ENCODE measurements at places on chromosomes 5 and 9.

DNA sequence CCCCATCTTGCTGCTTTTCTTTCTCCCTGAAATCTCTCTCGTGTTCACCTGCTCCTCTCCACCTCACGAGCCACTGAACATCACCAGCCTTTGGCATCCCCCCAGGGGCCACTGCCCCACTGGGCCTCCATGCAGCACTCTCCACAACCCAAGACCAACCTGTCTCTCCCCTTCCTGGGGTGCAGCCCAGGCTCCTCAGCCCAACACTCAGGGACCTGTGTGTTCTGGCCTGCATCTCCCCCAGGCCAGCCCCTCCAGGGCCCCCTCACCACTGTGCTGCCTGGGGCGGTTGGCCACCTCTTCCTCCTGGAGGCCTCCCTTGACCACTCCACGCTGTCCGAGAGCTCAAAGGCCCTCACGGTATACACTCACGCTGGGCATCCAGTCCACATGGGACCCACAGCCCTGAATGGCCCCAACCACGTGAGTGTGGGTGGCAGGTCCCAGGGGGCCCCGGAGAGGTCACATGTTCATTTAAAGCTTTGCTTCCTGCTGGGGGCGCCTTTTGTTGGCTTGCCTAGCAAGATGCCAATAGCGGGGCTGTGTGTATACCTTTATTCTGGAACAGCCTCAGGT, 453 bp upstream of the DOK3 start:
- DNase-seq = no peak

DNA sequence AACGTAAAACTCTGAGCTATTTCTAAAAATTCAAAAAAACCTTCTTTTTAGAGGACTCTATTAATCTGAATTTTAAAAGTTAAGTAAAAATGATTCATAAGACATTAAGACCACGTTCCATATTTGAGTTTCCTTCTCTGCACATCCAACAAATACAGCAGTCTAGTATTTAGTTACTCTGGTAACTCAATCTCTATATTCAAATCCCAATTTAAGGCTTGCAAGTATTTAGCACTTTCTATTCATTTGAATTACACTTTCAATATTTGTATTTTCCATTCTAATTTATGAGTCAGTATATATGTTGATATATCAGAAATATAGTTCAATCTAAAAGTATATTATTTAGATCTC, 17.7 kb downstream of the RFX3 start:
- DNase-seq = no peak

DNA sequence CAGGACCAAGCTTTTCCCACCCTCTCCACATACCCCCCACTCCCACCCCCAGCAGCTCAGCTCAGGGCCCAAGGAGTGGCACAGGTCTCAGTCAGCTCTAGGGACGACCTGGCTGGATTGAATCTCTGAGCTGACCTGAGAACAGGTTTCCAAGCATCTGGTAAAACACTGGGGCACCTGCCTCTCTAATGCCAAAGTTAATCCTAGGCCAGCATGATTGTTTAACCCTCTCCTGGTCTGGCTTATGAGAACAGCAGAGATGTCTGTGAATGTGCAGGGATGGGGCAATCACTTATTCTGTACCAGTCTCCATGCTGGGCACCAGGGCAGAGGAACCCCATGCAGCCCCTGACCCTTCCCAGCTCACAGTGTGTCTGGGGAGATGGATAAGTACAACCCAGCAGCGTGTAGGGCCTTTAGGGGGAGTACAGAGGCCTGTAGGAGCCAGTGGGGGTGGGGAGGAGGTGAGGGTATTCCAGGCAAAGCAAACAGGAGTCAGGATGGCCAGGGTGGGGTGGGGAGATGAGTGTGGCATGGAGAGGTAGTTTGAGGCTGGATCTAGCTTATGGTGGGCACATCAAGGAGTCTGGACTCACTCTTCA, 678 bp upstream of the KIF12 start:
- DNase-seq = no peak

DNA sequence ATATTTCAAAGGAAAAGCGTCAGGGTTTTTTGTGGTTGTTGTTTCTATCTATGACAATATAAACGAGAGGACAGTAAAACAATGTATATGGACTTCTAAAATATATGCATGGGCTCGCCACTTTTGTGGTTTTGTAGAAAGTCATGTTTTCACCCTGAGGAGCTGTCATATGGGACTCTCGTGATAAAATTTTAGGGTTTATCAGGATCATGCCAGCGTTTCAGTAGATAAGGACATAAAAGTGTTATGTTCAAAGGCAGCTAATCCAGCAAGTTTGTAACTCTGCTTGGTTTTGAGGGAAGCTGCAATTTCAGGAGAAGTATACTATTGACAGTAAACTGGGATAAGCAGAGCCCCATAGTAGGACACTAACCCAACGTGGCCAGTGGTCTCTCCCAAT, 120.3 kb downstream of the CDC42SE2 start:
- no peak for DNase-seq

DNA sequence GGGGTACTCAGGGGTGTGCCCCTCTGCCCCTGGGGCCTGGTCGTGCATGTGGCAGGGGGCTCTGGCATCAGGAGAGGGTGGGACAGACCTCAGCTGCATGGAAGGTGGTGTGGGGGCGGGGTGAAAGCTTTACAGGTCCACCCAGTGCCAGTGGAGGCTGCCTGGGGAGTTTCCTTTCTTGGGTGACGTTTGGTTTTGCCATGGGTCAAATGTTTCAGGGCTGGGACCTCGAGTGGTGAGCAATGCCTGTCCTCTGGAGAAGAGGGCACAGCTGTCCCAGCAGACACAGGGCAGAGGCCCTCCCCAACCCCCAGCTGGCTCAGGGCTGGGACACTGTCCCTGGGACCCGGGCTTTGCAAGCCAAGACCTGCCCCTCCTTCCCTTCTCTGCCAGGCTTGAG, 3.6 kb downstream of the RXRA start:
- DNase-seq = no peak

DNA sequence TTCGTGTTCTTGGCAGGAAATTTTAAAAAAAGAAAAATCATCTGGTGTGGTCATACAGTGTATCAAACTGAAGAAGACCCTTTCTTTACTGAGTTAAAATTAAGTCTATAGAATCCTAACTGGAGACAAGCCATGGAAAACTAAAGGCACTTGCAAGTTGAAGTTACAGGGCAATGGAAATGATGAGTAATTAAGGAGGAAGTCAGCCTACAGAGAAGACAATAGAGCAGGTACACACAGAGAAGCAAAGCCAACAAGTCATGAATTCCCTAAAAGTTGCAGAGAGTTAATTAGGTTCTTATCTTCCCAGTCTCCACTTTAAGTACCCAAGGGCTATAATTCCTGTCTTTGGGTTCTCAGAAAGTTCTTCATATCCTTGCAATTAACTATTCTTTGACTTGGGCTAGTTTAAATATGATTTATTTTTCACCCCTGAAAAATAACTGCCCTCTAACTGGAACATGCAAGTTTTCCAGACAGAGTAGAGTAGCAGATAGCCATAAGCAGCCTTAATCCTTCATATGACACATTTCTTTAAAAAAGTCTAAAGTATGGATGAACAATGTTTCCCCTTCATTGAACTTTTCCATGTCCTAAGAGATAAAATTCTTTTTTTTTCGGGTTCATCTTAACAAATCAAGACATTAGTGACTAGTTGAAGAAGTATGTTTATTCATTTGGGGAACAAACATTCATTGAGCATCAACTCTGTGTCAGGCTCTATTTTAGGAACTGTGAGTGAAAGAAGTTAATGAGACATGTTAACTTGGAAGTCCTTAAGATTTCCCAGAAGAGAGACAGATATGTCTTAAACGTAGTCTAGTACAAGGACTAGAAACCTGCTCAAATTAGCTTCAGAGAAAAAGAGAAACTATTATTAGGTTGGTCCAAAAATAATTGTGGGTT, 5.2 kb upstream of the ITGA2 start:
- no peak for DNase-seq

GRCh38 chr9:28668158-28668557, 1094.9 kb upstream of the C9orf72 start:
- DNase-seq = no peak

- no peak for DNase-seq
Measured at GRCh38 chr5:55324815-55325418, 17.1 kb downstream of the MTREX start.

DNA sequence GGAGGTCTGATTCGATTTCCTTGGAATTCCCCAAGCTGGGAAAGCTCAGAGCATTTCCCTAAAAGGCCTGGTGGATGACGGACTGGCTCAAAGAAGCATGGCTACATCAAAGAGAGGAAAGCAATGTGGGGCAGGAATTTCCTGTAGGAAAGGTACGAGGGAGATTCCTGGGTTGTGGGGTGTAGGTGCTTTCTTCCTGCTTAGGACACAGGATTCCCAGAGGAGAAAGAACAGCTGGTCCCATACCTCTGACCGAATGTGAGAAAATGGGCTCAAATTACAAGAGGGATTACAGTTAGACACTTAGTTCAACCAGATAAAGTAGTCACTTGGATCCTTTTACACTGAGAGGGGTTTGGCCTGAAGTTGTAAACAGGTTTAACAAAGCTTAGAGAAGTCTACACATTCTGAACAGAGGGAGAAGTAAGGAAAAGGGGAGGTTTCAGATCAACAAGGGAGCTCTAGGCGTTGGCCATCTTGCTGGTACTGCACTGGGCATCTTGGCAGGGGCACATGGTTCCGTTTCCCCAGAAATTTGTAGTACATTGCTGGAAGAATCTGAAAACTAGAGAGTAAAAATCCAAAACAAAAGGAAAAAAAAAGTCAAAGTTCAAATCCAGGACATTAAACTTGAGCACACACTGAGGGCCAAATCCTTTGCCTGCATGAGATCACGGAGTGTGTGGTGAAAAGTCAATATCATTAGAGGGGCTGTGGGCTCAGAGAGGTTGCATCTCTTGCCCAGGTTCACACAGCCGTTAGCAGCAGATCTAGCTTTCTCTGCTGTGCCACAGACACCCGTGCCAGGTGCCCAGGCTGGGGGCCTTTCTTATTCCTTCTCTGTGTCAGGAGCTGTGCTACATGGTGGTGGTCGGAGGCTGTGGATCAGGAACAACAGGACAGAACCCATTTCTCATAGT, 171.3 kb downstream of the RGS3 start:
- DNase-seq = no peak

DNA sequence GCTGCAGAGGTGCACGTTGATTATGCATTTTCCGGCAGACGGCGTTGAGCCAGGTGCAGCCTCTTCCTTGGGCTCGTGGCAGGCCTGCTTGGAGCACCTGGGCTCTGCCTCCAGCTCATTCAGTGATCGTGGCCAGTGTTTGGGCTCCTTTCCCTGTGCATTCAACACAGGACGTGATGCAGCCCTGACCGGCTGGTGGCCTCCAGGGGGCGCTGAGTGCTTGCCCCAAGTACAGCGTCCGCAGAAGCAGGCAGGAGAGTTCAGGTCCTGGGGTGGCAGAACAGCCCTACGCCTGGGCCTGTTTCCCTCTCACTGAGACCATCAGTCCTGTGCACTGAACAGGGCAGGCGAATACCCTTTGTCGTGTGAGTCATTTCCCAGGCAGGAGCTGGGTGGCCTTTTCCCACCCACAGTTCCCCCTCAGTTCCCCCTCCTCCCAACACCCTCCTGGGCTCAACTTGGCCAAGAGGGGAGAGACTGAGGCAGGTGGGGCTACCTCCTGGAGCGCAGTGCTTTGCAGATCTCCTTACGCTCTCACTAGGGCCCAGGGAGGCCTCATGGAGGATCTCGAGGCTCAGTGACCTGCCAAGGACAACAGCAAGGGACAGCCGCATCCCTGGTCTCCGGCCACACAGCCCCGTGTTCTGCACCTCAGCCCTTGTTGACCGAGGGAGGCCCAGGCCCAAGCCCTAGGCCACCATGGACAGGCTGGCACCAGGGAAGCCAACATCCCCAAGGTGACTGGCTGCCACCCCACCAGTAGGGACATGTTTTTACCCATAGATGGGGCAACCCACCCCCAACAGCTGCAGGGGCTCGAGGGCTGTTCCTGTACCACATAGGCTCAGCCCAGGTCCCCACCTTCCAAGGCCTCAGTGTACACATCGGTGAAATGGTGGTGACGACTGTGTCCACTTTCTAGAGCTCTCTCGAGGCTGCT, 52.9 kb downstream of the LRSAM1 start:
- peak; percentile 88 for DNase-seq

GRCh38 chr9:95512709-95513095, 4.1 kb downstream of the PTCH1 start:
- DNase-seq = no peak

DNA sequence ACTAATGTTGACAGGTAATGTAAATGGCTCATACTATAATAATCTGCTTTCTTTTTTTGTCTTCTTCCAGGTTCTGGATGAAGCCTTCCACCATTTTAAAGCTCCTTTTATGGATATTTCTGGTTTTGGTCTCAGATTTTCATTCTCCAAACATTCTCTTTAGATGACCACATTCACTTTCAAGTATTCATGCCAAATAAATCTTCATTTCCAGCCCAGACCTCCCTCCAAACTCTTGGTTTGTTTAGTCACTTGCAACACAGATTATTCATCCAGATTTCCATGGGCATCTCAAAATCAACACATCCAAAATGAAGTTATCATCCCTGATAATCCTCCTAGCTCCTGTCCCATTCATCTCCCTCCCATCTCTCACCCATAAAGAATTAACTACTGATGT, 40.3 kb upstream of the SVEP1 start:
- no peak for DNase-seq

- DNase-seq = no peak
Measured at GRCh38 chr5:87653242-87653641, 240.5 kb upstream of the CCNH start.

- DNase-seq = no peak
Measured at GRCh38 chr5:173454361-173454735, 126.1 kb upstream of the STC2 start.

DNA sequence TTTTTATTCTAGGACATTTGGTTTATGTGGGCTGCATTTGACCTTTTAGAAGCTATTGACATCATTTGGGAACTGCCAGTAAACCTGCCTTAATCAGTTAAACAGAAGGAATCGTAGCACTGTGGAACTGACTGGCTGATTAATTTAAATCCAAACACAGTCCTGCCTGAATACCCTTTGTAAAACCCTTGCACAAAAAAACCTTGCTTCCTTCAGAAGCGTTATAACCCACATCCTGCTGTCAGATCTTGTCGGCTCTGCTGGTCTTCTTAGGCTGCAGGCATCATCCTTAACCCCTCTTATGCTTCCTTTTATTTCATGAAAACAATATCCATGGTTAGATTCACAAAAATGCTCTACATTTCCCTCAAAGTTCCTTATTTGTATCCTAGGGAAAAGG, 46.3 kb downstream of the PAM start:
- DNase-seq = peak; percentile 26

- DNase-seq = no peak
Measured at GRCh38 chr5:153670101-153670500, 179.6 kb downstream of the GRIA1 start.
